ENCODE measurements at places on chromosomes 3 and 15.

- no peak for DNase-seq
Measured at GRCh38 chr15:71379893-71380292, 264.6 kb downstream of the THSD4 start.

- DNase-seq: no peak
Measured at GRCh38 chr3:36258421-36258820, 121.9 kb upstream of the STAC start.

GRCh38 chr3:72234391-72234790, 449.4 kb upstream of the PROK2 start:
- DNase-seq: no peak

DNA sequence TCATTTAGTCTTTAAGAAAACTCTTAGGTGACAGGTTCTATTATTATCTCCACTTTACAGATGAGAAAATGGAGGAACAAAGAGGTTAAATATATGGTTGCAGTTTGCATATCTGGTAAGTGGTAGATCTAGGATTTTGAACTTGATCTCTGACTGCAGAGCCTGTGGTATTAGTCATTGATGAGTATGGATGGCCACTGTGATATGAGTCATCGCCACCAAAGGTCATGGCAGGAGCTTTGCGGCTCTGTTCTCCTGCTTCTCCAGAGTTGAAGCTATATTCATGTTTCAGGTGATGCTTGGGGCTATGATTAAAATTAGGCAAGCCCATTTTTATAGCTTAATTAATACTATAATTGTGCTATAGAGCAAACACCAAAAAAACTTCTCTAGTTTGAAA, 306.2 kb upstream of the DPPA4 start:
- DNase-seq: no peak

- DNase-seq: no peak
Measured at GRCh38 chr3:69354948-69355347, 30.9 kb downstream of the FRMD4B start.

DNA sequence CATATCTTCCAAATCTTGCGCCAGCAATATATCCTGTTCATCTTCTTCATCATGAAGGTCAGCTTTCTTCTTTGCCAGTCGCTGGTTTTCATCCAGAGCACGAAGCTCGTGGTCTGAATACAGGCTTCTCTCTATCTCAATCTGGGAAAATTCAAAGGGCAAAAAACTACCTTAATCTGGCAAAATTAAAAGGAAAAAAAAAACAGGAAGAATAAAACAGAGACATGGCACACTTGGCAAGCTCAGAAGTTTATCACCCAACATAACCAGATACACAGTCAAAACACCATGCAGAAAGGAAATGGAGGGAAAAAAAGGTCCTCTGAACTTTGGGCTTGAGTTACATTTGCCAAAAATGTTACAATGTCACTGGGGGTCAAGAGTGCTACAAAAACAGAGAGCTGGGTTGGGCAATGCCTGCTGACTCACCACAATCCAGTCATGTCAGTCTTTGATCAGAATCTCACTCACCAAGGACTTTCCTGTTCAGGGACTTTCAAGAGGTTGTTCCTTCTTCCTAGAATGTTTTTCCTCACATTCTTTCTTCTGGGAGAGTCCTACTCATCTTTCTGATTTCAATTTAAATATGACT, 1.5 kb downstream of the MRPL46 start:
- DNase-seq: no peak

DNA sequence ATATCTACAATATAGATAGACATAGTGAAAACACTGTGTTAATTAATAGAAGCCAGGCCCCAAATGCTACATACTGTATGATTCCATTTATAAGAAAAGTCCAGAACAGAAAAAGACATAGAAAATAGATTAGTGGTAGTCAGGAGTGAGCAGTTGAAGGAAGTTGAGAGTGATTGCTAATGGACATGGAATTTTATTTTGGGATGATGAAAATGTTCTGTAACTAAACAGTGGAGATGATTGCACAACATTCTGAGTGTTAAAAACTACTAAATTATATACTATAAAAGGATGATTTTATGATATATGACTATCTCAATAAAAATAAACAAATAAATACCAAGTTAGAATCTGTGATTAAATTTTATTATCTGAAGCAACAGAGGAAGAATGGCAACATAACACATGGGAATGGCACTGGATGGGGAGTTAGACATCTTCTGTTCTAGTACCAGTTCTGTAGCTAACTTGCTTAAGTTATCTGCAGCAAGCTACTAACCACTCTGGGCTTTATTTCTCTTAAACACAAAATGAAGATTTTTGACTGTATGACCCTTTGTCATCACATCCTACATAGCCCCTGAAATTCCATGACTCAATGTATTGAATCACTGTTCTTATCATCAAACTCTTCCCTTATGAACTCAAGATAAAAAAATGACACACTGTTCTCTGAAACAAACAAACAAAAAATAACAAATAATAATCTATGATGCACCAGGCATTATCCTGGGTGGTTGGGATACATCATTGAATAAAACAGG, 612.7 kb downstream of the TBL1XR1 start:
- DNase-seq: no peak

DNA sequence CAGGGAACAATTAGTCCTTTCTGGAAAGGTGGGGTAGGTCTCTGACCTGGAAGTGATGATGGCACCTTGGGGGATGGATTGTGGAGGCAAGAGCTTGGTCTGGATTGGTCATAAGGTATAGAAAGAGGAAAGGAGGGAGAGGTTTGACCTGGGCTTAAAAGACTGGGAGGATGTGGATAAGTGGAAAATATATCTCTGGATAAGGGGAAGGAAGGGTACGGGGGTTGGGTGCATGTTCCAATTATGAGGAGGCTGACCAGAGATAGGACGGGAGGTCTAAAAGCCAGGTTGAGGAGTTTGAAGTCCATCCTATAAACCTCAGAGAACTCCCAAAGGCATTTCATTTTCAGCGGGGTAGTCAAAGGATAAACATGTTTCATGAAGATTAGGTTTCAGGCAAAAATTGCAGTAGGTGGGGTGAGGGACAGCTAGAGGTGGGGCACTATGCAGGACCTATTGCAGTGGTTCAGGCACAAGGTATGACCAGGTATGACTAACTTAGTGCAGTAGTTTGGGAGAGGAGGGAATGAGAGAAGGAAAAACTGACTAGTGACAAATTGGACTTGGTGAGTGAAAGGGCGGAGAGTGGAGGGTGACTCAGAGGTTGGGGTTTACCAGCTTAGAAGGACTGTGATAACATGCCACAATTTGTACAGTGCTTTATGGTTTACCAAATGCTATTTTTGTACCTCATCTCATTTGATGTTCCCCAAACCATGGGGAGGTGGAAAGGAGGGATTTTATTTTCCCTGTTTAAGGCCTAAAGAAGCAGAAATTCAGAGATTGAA, 10.7 kb downstream of the PDE8A start:
- DNase-seq: no peak

DNA sequence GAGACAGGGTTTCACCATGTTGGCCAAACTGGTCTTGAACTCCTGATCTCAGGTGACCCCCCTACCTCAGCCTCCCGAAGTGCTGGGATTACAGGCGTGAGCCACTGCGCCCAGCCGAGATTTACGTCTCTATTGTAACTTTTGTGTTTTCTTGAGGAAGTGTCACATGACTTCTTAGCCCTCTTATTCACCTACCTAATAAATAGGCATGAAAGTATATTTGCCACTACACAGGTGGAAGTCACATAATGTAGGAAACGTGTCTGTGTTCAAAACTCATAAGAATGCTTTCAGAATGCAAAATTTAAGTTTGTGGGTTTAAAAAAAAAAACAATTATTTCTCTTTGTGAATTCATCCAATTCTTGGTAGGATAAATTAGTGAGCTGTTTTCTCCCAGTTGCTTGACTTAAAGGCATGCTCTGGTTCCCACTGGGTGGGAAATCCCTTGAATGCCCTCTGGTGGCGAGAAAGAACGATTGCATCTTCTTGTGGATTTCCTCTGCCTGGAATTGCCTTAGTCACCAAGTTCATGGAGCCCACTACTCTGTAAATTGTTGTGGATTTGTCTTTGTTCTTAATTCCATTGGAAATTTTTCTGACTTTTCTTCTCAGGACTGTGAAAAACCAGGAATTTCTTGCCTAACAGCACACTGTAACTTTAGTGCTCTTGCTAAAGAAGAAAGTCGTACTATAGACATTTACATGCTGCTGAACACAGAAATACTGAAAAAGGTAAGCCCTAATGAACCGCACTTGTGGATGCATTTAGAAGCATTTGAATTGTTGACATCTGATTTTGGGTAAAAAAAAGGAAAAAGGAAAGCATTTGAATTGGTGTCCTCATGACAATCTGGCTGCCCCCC, 82.2 kb upstream of the CTDSPL start:
- DNase-seq: peak; percentile 58

DNA sequence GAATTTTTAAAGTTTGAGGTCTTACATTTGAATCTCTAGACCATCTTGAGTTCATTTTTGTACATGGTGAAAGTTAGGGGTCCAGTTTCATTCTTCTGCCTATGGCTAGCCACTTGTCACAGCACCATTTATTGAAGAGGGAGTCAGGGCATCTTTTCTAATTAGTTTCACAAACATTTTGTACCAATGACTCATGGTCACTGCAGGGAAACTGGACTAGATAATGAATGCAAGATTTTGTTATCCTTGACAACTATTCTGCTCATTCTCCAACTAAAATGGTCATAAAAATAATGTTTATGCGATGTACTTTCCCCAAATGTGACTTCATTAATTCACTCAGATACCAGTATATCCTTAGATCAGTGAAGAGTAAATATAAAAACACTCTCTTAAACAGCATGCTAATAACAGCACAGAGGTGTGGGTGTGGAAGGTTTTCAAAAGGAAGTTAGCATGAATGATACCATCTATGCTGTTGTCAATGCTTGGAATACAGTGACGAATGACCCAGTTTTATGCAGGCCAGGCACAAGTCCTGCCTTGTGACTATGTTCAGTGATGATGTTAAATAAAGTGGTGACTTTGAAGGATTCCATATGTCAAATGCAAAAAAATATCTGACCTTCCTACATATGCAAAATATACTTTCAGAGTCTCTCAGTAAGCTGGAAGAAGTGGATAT, 314.9 kb upstream of the TMCO5A start:
- no peak for DNase-seq

- DNase-seq: no peak
Measured at GRCh38 chr15:98126326-98127085, 166.0 kb downstream of the ARRDC4 start.

GRCh38 chr3:38454884-38455638, 1.4 kb downstream of the ACVR2B start:
- peak; percentile 83 for DNase-seq

GRCh38 chr3:45940781-45941365, 2.4 kb upstream of the CXCR6 start:
- DNase-seq: no peak

GRCh38 chr15:65583701-65584100, 27.2 kb downstream of the INTS14 start:
- no peak for DNase-seq

DNA sequence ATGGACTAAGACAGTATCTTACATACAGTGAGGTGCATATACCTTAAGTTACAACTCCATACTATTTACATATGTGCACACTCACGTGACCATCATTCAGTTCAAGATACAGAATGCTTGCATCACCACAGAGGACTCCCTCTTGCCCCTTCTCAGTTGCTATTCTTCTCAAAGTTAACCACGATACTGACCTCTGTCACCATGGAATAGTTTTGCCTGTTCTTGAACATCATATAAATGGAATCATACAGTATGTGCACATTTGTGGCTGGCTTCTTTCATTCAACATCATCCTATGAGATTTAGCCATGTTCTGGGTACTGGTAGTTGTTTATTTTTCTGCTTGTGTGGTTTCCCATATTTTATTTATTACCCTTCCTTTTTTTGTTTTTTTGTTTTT, 10.4 kb upstream of the ZSCAN2 start:
- no peak for DNase-seq

GRCh38 chr3:71978150-71978721, 193.3 kb upstream of the PROK2 start:
- no peak for DNase-seq

- no peak for DNase-seq
Measured at GRCh38 chr3:177525987-177526712, 328.9 kb upstream of the TBL1XR1 start.

GRCh38 chr3:96106701-96107100, 707.7 kb upstream of the EPHA6 start:
- no peak for DNase-seq

- DNase-seq: no peak
Measured at GRCh38 chr3:167750272-167750971, 14.9 kb downstream of the SERPINI1 start.

DNA sequence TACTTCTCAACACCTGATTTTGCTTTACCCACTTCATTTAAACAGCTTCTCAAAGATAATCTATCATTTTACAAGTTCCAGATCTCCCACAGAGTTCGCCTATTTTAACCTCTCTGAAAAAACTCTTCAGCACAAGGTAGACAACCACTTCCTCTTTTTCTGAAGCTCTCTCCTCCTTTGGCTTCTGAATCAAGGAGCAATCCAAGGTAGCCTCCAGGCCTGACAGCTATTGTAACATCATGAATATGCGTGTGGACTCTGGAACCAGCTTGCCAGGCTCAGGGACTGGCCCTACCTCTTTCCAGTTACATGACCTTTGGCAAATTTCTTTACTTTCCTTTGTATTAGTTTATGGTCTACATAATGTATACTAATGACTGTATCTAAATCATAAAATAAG, 405.9 kb upstream of the ZNF385D start:
- DNase-seq: no peak

DNA sequence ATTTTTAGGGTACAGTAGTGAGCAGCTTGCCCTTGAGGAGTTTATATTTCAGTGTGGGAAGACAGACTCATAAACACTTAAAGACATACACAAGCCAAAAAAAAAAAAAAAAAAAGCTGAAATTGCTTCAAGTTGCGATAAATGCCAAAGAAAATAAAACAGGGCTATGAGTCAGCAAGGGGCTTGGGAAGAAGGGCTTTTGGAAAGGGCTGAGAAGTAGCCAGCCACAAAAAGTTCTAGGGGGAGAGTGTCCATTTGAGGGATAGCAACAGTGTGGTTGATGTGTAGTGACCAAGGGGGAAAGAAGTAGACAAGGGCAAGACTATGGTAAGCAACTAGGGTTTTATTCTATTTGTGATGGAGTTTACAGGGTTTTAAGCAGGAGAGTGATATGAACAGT, 185.5 kb downstream of the ADAMTS9 start:
- no peak for DNase-seq

DNA sequence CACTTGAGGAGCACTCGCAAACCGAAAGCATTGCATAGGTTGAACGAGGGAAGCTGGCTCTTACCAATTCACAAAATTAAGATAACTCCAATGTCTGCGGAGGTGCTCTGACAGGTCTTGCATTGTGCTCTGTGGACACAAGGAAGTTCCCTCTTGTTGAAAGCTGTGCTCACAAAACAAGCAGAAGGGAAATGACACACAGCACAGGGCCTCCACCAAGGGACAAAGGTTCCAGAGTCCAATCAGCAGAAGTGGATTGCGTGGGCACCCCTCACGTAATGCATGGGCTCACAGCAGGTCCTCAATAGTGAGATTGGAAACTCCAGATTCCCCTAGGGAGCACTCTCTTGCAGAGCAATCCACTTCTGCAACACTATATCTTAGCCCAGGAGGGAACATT, 89.9 kb downstream of the ATP10A start:
- DNase-seq: no peak

GRCh38 chr15:70478251-70478990, 284.9 kb downstream of the UACA start:
- no peak for DNase-seq

GRCh38 chr3:9915254-9916141, 1.4 kb upstream of the IL17RC start:
- DNase-seq: peak; percentile 77
